Stimulated activated CD8-positive, alpha-beta memory T cell treated with anti-CD3 and anti-CD28 coated beads, Interleukin-7, amount 100 ng/mL, for 48 hours (primary cell): ENCODE measurements at places on chromosomes 16 and 17.

DNA sequence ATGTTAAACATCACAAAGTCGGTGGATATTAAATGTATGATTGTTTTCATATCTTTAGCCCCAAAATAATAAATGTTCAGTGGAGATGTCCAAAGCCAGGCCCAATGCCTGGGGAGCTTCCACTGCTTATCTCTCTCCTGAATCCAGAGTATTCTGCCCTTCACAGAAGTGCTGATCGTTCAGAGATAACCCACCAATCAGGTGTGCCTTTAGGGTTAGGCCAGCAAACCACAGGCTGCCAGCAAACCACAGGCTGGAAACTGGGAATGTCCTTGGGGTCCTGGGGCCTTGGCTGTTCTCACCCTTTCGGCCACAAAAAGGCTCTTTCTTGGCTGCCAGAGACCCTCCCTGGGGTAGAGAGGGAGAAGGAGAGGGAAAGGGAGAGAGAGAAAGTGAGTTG lies 33.9 kb downstream of the NXN start:
- DNase-seq: no peak

GRCh38 chr17:81831957-81832607 lies 1.0 kb downstream of the MCRIP1 start:
- peak; percentile 44 for DNase-seq

DNA sequence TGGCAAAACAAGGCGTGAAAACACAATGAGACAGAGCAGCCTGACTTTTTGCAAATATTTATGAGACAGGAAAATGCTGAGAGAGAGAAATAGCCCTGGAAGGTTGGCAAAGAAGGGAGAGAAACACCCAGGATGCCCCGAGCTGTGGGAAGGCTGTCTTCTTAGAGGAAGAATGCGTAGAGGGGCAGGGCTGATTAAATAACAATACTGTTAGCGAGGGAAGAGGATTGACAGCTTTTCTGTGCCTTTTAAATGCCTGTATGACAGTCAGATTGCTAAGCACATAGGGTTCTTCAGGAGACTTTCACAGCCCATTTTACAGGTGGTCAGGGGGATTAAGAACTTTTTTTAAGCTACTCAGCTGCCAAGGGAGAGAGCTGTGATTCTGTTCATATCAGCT lies 219.2 kb downstream of the SHISA9 start:
- no peak for DNase-seq

DNA sequence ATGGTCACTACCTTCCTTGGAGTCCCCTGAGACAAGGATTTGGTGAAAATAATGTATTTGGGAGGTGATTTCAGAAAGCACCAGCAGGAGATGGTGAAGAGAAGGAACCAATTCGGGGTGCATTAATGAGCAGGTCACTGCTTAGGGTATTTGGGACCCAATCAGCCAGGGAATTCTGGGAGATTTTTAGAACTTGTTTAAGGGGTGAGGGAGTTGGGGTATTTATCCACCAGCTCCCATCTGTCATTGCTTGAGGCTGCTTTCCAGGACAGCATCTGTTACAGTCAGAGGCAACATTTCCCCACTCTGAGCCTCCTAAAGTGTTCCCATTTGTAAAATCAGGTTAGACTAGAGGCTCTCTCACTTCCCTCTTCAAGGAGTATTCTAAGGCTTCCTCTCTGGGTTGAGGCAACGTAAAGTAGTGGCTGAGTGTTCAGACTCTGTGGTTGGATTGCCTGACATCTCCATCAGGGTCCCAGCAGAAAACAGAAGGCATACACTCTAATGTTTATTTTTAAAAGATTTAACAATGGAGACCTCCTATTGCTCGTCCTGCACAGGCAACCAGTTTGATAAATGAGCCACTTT lies 60.9 kb downstream of the CLEC19A start:
- DNase-seq: no peak

DNA sequence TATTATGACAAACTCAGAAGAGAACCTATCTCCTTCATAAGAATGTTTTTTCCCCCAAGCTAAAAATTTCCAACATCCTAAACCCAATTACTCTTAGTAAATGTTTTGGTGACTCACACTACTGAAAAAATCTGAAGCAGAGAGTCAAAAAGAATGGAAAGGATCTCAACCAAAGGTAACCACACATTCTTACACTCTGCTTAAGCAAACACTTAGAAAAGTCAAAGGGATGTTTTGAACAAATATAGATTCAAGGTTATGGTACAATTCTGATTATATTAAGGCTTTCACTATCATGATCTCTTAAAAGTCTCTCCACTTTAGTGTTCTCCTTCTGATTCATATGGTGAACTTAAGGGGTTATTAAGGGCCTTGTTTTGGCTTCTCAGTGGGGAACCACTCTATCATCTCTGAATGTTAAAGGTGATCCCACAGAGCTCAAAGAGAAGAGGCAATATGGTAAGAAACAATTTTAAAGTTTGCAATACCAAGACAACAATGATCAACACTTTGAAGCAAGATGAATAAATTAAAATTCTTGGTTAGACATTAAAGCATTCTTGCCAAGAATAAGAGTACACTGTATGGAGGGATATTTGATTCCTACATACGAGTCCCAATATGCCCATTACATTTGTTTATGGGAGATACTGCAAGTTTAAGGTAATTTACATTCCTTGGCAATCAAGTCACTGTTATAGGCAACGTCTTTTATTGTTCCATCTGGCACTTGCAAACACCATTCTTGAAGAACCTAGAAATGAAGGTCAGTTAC lies 69.2 kb downstream of the CDC27 start:
- no peak for DNase-seq

DNA sequence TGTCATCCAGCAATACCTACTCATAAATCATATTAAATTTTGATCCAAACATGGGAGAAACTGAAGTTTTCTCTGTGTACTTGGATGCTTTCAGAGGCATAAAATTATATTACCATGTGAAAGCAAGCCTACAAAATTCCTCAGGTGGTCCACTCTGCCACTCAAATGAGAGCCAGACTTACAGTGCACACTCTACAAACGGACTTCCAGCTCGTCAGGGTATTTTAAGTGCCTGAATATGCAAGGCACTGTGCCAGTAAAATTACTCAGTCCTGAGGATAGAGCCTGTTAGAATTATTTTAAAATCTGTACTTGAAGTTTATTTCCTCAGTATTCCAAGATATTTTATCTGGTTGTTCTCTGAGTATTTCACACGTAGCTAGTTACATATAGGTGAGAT lies 54.5 kb downstream of the TENT4B start:
- no peak for DNase-seq

DNA sequence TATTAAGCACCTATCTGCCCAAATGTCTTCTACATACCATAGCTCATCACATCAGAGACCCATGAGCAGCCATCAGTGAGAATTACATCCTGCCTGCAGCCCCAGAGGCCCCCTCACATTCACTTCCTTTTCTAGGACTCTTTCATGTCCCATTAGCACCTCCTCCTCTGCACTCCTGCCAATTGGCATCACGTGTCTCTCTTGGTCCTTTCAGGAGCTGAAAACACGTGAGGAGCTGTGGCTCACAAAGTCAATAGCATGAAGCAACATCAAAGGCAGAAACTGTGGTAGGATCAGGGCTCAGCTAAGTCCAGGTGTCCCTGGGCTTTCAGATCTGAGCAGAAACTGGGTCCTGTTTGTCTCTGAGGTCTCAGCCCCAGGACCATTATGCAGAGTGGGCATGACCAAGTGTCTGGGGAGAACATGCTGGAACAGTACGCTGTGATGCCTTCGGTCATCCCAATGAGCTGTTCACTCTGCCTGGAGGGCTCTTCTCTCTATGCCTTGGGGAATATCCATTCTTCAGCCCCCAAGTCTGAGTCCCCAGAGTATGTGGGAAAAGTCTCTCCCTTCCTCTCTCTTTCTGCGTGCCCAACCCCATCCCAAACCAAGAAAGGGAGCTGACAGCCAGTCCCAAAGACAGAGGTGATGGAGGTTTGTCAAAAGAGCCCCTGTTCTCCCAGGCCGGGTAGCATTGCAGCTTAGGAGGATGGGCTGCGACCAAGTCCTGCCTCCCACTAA lies 457.0 kb upstream of the CDH5 start:
- DNase-seq: no peak

DNA sequence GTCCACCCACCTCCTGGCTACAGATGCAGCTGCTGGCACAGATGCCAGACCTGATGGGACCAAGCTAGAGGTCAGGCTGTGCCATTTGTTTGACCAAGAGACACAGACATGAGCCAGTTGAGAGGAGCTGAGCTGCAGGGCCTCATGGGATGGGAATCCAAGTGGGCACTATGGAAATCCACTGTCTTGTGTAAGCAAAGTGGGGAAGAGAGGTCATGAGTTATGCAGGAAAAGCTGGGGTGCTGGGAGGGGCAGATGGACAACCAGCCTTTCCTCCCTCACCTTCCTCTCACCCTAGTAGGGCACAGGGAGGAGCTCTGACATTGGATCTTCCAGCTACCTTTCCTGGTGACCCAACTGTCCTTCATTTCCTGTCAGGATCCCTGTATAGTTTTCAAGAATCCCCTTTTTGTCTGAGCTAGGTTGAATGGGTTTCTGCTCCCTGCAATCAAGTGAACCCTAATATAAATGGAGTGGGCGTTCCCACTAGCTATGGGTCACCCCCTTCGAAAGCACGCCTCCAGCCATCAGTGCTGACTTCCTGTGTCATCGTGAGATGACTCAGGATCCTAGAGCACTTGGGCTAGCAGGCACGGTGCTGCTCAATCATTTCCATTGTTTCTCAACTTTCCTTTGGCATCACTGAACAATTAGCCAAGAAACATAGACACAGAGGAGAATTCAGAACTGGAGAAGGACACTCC lies 13.6 kb downstream of the ATPAF2 start:
- no peak for DNase-seq

DNA sequence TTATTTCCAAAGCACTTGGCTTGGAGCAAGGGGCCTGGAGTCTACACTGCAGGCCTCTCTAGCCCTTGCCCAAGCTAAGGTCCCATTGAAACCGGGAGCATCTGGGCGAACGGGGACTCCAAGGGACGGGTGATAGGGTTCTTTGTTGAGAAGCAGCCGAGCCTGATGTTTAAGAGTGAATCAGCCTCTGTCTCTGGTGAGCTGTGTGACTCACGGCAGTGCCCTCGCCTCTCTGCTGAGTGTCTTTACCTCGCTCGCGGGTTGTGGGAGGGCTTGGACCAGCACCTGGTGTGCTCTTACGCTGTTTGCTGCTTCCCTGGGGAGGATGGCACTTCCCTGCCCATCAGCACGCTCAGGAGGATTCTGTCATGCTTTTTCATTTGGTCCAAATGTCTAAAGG lies 1.3 kb downstream of the HGS start:
- peak; percentile 65 for DNase-seq

GRCh38 chr17:83083368-83084201 lies 4.2 kb downstream of the METRNL start:
- DNase-seq: peak; percentile 79

- DNase-seq: no peak
Observed at GRCh38 chr17:80504686-80505413, 28.4 kb upstream of the NPTX1 start.

- DNase-seq: no peak
Observed at GRCh38 chr16:88072571-88073001, 121.4 kb downstream of the BANP start.

- no peak for DNase-seq
Observed at GRCh38 chr17:82524540-82524939, 5.0 kb downstream of the FOXK2 start.

GRCh38 chr17:19757536-19758180 lies 9.6 kb upstream of the ALDH3A1 start:
- DNase-seq: no peak

DNA sequence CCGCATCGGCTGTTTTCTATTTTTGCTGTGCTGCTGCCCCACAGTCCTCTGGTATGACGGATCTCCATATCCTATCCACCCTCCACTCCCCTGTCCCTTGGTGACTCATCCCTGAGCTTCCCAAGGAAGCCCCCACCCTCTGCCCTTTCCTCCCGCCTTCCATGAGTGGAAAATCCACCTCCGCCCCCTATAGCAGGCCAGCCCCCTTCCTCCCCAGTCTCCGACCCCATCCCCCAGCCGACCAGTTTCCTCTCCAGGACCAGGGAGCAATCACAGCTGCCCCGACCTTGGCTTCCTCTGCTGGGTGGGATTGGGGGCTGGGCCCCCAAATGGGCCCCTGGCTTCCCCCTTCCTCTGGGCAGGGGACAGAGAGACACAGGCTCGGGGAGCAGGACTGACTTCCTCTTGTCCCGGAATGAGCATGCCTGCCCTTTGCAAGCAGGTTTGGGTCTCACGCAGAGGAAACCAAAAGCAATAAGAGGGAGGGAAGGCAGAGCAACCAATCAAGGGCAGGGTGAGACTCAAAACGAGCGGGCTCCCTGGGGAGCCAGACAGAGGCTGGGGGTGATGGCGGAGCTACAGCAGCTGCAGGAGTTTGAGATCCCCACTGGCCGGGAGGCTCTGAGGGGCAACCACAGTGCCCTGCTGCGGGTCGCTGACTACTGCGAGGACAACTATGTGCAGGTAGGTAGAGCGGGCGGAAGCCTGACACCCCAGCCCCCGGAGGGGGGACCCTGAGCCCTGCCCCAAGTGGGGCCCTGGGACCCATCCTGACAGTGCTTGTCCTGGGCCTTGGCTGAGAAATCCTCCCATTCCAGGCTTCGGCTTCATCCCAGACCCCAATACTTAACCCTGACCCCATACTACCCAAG lies at the start of the genes ABI3 and GNGT2:
Gene ABI3, plus strand, starts transcription at position 550 of the 872 bp plus-strand sequence. Its CDS starts 18 bp downstream, at position 568.
Gene GNGT2, minus strand, starts transcription at position 417 of the 872 bp plus-strand sequence. CDS start 3,152 bp downstream, outside the sequence.
- DNase-seq: peak; percentile 60

DNA sequence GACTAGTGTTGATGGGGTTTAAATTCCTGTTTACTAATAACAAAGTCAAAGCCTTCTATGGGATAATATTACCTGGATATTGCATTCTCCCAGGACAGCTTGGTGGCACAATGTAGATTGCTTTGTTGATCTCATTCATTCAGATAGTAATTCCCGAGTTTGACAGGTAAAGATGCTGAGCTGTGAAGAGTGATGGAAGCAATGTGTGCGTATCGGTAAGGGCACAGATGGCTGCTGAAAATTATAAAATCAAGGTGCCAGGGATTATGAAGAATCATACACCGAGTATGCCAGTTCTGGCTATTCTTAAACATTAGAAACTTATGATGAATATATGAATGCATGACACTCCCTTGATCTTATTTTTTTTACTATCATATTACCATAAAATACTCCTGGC lies 100.6 kb upstream of the CNTNAP4 start:
- DNase-seq: no peak

GRCh38 chr16:86725401-86725800 lies 147.1 kb downstream of the FOXL1 start:
- DNase-seq: no peak
